Ureter (tissue), 1 donor: ENCODE measurements at places on chromosomes 1 and 21. TPM values are rescaled to one million over a fixed set of nuclear protein-coding genes. Genes with fewer than 3 reads are reported as not detected.

DNA sequence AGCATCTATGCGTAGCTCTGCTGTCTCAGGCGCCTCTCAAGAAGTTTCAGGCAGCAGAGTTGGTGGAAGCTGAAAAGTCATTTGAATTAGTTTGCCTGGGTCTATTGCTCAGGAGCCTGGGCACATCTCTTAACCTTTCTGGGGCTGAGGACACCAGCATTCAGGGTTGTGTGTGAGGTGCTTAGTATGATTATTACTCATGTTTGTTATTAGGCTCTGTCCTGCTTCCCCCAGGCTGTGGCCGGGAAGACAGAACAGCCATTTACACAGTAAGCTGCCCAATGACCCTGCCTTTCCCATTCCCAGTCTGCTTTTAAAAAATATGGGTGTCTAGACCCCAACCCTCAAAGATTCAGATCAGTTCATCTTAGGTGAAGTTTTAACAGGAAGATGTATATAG is 53.9 kb upstream of the CACNA1E start:
- DNase-seq: no peak

The CNTN2 gene
- 0.42 TPM for total RNA-seq

GRCh38 chr1:215710036-215710898 is 143.2 kb downstream of the KCTD3 start:
- no peak for DNase-seq

DNA sequence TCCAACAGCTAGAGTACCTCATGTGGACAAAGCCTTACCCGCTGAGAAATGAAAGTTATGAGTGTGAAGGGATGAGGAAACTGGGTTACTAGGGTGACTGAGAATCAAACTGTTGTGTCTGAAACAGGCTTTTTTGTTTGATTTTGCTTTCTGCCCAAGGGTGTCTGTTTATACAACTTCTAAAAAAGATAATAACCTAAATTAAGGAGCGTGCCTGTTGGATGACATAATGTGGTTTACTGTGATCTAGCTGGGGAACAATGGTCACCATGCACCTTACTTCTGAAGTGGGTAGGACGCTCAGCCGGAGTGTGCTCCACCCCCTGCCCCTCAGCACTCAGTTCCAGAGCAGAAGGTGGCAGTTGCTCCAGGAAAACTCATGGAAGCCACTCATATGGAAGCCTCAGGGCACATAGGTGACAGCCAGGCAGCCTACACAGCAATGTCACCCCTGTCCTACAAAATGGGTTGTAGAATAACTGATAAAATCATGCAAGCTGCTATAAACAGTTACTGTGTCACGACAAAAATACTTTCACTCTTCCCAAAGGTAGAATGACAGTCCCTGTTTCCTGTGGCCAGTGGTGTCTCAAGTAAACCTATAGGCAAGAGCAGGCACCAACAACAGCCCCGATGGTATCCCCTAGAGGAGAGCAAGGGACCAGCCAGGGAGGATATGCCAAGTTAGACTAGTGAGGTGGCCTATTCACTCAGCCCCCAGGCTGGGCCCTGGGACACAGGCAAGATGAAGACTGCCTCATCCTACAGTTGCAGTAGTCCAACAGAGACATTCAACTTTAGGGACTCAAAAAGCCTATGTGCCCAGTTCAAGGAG is 29.3 kb downstream of the SIPA1L2 start:
- DNase-seq: no peak

DNA sequence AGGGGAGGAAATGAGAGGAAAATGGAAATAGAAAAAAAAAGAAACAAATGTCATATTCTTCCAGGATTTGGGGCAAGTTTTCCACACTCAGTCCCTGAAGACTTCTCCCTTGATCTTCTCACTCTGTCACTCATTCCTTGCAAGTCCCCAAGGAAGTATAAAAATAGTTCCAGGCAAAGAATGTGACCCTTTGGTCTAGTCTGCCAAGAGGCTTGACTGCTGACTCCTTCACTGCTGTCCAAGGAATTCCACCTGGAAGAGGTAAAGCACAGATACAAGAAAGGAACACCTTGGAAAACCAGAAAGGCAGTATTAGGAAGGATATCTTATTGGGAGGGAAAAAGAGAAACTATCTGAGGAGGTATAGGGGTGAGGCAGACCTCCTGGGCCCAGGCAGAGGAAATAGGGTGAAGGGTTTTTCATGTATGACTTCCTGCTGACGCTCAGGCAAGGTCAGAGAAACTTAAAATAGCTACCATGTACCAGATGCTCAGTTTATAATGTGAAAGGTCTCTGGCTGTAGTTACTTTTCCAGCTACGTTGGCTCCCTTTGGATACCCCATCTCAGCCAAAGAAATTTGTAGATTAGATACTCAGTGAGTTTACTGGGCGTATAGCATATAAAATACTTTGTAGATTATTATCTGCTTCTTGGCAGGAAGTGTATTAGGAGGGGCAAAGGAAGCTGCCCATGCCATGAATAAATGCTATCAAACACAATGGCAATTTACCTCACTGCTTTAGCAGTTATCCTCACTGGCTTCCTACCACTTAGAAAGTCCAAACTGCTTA is 2.0 kb upstream of the GJA5 start:
- DNase-seq: no peak

The LORICRIN gene
- not detected for total RNA-seq

GRCh38 chr1:16998589-16998988 is 13.1 kb downstream of the ATP13A2 start:
- no peak for DNase-seq

DNA sequence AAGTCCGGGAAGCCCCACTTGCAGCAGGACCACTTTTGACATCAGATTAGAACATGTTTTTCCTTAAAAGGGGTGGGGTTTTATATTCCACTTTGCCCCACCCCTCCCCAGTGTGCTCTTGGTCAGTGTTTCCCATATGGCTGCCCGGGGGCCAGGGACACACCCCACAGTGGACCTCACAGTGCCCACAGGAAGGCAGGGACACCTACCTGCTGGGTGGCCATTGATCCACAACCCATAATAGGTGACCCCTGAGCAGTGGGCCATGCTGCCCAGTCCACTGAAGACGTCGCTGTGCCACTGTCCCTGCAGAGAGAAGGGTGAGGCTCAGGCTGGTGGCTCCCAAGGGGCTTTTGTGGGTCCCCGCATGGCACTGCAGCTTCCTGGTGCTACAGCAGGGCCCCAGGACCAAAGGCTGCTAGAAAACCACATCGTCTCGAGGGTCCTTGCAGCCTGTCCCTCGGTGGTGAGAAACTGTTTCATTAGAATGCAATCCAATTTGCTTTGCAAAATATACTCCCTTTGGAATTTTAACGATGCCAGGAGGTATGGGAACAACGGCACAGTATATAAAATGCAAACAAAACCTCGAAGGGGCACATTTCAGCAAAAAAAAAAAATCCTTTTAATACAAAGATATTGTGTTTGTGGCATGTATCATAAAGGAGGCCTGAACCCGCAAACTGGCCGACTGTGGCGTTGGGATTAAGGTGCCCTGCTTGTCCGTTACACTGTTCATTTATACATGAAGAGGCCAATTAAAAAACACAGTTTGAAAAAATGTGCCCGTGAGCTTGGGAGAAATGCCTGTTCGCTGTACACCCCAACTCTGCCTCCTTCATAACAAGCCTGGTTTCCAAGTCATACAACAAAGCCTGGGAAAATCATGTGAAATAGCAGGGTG is 16.9 kb downstream of the MORN1 start:
- no peak for DNase-seq

DNA sequence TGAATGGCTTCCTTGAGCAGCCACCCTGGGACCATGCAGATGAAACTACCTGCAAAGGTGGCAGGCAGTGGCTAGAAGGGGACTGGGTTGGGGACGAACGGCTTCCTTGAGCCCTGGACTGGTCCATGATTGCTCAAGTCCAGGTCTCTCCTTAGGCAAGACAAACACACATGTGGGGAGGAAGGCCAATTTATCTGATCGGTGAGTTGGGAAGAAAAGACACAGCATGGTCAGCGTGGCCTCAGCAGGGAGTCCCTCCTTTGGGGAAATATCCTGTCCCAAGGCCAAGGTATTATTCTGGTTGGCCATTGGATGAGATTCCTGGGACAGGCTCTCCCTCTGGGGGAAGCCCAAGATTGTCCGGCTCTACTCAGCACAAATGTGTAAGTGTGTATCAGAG is 116.3 kb upstream of the ERG start:
- DNase-seq: no peak
